AML-193 (cell line): ENCODE measurements at places on chromosomes 6 and 20.

GRCh38 chr20:63680427-63680826, 16.0 kb upstream of the TNFRSF6B start:
- DNase-seq = no peak

DNA sequence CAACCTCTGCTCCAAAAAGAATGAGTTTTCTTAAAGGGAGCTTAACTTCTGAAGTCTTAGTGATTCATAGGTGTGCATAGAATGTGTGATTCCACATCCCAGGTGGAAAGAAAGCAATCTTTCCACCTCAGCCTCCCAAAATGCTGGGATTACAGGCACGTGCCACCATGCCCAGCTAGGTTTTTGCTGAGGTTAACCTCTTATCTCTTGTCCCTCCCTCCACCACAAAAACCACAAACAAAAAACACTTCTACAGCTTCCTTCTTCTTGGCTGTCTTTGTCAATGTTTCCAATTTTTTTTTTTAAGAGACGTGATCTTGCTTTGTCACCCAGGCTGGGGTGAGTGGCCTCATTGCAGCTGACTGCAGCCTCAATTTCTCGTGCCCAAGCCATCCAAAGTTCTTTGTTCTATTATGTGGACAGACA, 8.1 kb upstream of the CSE1L start:
- peak; percentile 83 for DNase-seq

DNA sequence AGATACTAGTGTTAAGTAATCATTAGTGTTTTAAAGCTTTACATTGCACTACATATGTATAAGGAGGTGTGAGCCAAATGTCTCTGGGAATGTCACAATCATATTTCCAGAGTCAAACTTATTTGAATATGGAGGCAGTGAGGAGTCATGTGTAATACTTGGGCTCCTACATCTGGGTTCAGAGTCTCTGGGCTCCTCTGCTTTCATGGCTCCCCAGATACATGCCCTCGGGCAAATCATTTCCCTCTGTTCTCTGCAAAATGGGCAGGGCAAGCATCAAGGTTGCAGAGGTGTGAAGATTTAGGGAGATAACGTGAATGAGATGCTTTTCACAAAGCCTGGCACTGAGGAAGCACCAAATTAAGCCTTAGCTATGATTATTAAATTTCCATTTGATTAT, 138.3 kb upstream of the SGK1 start:
- no peak for DNase-seq

DNA sequence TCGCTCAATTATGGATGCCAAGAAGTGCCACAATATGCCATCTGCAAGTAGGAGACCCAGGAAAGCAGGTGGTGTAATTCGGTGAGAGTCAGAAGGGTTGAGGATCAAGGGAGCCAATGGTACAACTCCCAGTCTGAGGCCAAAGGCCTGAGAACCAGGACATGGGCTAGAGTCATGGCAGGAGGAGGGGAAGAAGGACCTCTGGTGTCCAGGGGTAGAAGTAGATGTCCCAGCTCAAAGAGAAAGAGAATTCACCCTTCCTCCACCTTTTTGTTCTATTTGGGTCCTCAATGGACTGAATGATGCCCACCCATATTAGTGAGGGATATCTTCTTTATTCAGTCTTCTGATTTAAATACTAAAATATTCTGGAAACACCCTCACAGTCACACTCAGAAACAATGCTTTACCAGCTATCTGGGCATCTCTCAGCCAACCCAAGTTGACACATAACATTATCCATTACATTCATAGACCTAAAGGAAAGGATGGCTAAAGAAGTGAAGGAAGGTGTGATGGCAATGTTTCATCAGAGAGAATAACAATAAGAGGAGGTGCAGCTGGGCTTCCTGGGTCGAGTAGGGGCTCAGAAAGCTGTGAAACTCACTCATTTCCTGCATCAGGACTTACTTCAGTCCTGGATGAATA, 21.2 kb upstream of the HLA-DQA1 start:
- no peak for DNase-seq

- DNase-seq = no peak
Observed at GRCh38 chr6:110296241-110297025, 61.7 kb downstream of the METTL24 start.

- no peak for DNase-seq
Observed at GRCh38 chr20:21564127-21564773, 50.4 kb upstream of the NKX2-2 start.

GRCh38 chr20:23823111-23823510, 3.4 kb downstream of the CST2 start:
- no peak for DNase-seq

GRCh38 chr6:68141190-68141589, 493.9 kb upstream of the ADGRB3 start:
- DNase-seq = no peak

DNA sequence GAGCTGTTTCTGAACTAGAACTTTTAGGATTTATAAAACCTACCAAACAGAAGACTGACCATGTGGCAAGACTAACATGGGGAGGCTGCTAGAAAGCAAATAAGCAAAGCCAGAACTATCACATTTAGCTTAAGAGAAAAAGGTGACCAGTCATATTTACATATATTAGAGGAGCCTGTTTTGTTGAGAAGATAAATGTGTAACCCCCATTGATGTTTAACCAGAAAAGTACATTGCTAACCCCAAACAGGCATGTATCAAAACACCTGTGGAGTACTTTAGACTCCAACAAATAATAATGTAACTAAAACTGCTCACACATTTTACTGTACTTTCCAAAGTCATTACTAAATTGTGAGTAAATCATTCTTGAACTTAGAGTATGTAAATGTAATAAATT, 35.0 kb downstream of the AKIRIN2 start:
- DNase-seq = no peak

GRCh38 chr6:113632220-113632864, 224.8 kb upstream of the MARCKS start:
- no peak for DNase-seq

- DNase-seq = no peak
Observed at GRCh38 chr6:33431880-33432541, 12.1 kb downstream of the SYNGAP1 start.

GRCh38 chr6:84119277-84119676, 85.7 kb downstream of the MRAP2 start:
- no peak for DNase-seq

DNA sequence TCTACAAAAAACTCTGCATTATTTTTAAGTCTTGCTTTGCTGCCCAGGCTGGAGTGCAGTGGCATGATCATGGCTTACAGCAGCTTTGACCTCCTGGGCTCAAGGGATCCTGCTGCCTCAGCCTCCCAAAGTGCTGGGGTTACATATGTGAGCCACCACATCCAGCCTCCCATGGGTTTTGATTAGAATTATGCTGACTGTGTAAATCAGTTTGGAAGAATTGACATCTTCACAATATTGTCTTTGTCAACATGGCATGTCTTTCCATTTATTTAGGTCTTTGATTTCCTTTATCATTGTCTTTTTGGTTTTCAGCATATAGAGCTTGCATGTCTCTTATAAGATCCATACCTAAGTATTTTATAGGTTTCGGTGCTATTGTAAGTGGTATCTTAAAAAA, 13.2 kb upstream of the APCDD1L start:
- no peak for DNase-seq

DNA sequence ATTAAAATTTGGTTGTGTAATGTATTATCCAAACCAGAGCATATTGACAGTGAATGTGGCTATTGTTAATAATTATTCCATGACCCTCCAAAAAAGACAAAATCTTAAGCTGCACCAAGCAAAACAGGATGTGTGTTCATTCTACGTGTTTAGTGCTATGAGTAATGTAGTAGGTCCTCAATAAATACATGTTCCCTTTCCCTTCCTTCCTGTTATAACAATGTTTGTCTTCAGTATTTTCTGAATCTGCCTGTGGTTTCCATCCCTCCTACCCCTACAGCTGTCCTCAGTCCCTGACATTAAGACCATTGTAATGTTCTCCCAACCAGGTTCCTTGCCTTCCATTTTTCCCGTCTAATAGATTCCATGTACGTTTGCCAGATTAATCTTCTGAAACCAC, 163.8 kb downstream of the AIG1 start:
- DNase-seq = no peak

DNA sequence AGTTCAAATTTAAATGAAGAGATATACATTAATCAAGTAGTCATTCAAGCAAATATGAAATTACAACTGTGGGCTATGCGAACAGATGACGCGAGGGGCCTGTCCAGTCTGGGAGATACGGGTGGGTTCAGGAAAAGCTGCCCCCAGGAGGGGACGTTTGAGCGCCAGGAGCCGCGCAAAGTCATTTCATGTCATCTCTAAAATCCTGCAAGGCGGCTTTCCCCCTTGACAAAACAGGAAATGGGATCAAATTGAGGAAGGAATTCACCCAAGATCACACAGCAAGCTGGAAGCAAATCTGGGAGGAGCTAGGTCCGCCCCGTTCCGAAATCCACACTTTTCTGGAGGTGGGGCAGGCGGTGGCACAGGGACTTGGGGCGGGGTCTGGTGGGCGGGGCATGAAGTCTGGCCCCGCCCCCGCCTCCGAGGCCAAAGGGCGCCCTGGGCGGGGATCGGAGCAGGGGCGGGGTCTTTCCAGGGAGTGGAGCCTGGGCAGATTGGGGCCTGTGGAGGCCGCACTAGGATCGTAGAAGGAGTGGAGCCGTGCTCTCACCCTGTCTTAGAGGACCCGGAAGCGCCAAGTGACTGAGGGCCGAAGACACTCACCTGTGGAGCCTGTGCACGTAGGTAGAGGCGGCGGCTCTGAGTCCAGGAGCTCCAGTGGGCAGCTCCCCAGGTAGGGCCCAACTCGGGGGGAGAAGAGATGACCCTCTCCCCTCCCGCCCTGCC, at the start of gene LPIN3:
LPIN3 (plus strand) TSS at position 495 of the 729 bp plus-strand sequence. CDS start 4,983 bp downstream, outside the sequence.
- DNase-seq = no peak

DNA sequence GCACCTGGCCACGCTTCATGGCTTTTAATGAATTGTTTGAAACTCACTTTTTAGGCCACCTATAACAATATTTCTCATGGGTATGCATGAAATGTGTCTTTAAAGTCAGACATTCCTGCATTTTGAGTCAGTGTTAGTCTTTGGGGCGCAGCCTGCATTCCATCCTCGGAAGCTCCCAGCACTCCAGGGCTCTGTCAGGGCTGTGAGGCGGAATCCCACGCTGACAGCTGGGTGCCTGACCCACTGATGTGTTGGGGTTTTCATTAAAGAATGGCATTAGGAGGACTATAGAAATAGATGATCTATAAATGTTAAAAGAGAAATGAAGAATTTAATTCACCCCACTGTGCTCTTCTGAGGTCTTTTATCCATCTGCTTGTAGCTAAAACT, 16.2 kb upstream of the CLDN20 start:
- no peak for DNase-seq

DNA sequence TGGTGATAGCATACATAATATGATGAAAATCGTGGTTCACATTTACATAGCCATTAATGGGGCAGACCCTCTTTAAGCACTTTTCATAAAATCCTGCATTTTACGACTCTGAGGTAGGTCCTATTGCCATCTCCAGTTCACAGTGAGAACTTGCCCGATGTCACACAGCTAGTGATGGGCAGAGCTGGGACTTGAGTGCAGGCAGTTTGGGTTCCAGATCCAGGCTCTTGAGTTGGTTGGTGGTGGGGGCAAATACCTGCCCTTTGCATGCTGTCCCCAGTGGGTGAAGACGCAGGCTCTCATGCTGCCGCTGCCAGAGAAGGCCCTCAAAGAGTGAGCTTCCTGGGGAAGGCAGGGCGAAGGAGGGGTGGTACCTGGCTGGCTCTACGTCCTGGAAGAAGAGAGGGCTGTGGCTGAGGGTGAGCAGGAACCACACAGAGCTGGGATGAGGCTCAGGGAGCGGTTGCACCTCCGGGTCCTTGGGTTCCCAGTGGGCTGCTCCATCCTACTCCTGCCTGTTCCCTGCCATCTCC, 6.1 kb upstream of the BAK1 start:
- DNase-seq = no peak

DNA sequence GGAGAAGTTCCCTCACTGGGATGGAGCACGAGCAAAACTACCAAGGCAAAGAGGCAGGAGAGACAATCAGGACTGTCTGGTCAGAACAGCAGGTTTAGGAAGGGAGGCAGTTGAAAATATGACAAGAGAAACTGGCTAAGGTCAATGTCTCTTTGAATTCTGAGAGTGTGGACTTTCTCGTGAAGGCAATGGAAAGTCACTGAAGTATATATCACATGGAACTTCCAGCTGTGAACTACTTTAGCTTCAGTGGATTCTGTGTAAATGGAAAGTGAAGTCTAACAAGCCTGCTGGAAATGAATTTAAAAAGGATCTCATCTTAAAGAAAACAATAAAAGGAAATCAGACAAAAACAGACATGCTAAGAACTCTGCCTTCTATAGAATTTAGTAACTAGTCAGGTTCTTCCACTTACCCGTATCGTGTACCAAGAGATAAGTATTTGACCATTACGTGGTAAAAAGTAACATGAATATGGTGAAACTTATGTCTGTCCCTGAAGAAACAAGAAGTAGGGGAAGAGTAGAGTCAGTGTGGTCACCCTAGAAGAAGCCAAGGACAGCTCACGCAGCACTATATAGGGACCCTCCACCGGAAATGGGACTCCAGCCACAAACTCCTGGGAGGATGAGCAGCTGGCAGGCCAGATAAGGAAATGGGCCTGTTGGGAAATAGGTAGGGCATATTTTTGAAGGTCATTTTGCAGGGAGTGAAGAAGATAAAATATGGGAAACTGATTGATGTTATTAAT, 123.4 kb downstream of the MAP7 start:
- DNase-seq = no peak

GRCh38 chr20:44394452-44394701, 38.9 kb downstream of the HNF4A start:
- no peak for DNase-seq

- DNase-seq = no peak
Observed at GRCh38 chr6:33826537-33826936, 22.7 kb upstream of the MLN start.

DNA sequence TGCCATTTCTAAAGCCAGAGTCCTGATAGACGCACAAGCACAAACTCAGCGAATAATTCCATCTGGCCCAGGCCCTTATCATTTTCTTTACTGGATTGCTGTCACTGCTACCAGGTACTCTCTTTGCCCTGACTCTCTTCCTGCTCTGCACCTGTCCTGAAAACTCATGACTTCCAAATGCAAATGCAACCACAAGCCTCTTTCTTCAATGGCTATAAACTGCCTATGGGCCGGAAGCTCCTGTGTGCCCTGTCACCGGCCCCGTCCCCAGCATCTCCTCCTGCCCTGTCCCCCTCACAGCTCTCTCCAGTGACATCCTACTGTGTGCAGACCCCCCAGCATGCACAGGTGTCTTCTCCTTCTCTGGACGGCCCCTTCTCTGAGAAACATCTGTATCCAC, 302.6 kb downstream of the GMDS start:
- DNase-seq = no peak

GRCh38 chr6:22499815-22500214, 69.6 kb upstream of the HDGFL1 start:
- DNase-seq = no peak
